T-helper 1 cell (primary cell): ENCODE measurements at places on chromosomes 13 and 19.

- no peak for DNase-seq
Measured at GRCh38 chr19:32200312-32201038, 144.9 kb upstream of the ZNF507 start.

- no peak for DNase-seq
Measured at GRCh38 chr13:47000165-47000564, 103.3 kb upstream of the HTR2A start.

DNA sequence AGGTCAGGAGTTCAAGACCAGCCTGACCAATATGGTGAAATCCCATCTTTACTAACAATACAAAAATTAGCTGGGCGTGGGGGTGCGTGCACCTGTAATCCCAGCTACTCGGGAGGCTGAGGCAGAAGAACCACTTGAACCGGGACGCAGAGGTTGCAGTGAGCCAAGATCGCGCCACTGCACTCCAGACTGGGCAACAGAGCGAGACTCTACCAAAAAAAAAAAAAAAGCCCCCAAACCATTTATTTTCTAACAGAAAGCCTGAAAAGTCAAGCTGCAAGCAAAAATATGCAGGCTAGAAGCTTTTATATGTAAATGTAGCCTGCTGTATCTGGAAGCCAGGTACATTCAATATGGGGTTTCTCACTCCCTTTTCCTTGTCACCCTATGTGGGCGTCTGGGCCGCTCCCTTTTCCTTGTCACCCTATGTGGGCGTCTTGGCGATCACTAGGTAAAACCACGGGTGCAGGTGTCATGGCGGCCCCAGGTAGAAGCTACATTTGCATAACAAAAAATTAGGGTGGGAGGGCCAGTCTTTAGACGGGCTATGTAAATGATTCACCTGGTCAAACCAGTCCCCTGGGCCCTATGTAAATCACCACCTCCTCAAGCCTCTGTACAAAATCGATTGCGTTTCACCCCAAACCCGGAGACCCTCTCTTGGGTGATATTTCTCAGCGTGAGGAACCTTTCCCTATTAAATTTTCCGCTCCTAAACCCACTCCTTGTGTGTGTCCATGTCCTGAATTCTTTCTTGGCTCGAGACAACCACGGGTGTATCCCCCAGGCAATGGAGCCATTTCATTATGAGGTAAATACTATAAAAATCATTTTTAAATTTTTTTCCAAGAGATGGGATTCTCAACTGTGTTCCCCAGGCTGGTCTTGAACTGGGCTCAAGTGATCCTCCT is 2.1 kb downstream of the TRIM13 start:
- DNase-seq, result no peak

DNA sequence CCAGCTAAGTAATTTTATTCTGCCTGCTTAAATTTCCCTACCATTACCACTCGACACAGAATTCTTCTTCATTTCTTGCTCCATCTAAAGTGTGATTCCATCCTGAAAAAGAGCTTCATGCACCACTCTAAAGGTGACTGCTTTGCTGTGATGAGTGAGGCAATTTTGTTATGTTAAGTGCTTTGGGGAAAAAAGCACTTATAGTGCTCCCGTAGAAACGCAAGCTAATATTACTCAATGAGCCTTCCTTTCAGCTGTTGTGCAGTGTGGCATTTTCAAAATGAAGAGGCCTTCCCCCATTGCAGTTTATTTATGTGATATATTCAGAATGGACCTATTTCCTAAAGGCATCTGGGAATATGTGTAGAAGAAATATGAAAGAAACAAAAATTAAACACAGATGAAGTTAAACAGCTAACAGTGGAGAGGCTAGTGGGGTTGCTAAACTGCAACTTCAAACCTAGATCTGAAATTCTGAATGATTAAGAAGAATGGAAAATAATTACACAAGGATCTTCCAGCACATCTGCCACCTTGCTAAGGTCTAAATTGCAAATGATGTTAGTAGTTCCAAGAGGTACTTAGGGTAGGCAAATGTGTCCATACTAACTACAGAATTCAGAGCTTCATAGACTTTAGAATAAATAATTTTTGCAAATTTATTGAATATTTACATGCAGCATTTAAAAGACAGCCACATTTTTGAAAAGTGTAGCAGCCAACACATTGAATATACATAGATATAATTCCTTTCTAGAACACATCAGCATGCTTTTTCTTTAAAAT is 211.7 kb downstream of the DCT start:
- no peak for DNase-seq

DNA sequence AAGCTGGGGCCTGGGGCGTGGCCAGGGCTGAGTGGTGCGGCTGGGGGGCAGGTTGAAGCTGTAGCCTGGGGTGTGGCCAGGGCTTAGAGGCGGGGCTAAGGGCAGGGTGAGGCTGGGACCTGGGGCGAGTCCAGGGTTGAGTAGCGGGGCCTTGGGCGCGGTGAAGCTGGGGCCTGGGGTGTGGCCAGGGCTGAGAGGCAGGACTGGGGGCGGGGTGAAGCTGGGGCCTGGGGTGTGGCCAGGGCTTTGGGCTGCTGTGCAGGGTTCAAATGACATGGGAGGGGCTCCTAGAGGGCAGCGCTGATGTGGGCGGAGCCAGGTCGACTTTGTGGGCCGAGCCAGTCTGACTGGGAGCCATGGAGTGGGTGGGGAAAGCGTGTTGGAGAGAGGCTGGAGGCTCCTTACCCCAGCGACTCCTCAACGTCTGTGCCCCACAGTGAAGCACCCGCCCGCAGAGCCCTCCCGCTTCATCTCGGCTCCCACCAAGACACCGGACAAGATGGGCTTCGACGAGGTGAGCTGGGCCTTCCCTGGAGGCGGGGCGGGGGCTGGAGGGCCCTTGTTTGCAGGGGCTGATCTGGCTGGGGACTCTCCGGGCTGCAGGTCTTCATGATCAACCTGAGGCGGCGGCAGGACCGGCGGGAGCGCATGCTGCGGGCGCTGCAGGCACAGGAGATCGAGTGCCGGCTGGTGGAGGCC is 21.5 kb downstream of the COLGALT1 start:
- DNase-seq, result no peak

GRCh38 chr13:49021953-49022352 is 46.2 kb downstream of the FNDC3A start:
- DNase-seq, result no peak

DNA sequence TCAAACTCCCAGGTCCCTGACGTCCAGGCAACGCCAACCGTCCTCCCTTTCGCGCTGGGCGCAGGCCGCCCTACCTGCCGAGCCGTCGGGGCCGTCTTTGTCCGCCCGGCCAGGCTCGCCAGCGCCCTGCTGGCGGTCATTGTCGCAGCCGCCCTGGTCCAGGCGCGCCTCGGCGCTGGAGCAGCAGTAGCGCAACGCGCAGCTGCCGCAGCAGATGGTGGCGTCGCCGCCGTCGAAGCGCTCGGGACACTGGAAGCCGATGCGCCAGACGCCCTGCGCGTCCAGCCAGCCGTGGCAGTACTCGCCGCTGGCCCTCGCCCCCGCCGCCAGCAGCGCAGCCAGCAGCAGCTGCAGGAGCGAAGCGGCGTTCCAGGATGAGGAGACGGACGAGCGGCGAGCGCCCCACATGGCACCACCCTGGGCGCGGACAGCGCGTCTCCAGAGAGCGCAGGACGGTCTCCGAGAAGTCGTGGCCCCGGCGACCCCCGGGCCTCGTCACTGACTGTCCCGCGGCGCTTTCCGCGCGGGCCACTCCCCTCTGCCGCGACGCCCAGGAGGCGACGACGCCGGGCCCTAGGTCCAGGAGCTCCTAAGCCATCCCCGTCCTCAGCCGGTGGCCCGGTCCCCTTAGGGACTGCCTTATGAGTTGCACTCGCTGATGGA is 1.1 kb downstream of the SHISA2 start:
- DNase-seq, result no peak

DNA sequence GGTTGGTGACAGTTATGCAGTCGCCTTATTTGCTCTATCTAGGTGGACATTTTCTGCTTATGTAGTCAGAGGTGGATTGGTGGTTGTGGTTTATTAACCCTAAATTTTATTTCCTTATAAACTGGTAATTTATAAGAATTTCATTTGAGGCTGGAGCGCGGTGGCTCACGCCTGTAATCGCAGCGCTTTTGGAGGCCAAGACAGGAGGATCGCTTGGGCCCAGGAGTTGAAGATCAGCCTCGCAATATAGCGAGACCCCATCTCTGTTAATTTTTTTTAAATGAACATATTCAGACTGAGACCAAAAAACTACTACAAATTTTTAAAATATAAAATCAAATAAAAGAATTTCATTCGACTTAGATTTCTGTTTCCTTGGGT is 810 bp downstream of the ZNF627 start:
- DNase-seq, result no peak

- no peak for DNase-seq
Measured at GRCh38 chr13:39767791-39768517, 112.5 kb downstream of the COG6 start.

DNA sequence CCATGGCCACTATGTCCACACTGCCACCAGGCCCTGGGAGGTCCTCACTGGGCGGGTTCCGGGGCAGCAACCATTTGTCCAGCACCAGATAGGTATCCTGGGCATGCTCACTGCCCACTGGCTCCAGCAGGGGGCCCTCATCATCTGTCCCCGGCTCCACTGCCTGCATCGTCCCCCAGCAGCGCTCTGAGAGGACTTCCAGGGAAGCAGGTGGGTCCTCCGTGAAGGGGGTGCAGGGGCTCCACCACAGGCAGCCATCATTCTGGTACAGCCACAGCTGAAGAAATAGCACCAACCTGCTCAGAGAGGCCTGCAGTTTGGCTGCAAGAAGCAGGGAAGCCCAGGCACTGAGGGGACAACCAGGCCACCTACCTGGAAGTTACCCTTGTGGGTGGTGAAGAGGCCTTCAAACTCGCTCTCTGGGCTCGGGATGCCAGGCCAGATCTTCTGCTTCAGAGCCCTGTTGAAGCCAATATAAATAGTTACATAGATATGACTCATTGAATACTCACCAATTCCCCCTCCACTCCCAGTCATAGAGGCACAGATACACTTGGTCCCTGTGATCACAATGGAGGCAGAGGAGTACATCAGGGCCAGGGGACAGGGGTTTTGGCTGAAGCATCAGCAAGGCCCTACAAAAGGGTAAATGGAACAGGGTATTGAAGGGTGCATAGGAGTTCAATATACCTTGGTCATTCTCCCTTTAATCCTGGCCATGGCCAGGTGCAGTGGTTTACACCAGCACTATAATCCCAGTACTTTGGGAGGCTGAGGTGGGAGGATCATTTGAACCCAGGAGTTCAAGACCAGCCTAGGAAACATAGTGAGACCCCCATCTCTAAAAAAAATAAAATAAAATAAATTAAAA is 4.1 kb downstream of the SWSAP1 start:
- no peak for DNase-seq

- DNase-seq, result no peak
Measured at GRCh38 chr19:342801-343421, 1.7 kb downstream of the MIER2 start.

DNA sequence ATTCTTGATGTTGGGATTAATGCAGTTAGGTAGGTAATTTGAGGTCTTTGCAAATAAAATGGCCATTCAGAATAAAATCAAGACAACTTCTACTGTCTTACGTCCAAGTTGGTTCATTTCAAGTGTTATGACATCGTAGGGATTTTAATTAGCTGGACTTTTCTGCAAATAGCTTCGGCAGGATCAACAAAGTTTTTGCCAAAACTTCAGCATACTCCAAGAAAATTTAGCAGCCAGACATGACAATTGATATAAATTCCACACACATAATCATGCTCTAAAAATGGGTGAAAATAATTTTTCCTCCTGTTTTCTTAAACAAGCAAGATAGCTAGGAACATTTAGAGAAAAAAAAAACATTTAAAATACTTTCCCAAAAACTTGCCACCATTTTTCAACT is 158.8 kb downstream of the RGCC start:
- DNase-seq, result no peak

GRCh38 chr13:113820813-113821651 is 42.8 kb downstream of the GAS6 start:
- DNase-seq, result no peak

DNA sequence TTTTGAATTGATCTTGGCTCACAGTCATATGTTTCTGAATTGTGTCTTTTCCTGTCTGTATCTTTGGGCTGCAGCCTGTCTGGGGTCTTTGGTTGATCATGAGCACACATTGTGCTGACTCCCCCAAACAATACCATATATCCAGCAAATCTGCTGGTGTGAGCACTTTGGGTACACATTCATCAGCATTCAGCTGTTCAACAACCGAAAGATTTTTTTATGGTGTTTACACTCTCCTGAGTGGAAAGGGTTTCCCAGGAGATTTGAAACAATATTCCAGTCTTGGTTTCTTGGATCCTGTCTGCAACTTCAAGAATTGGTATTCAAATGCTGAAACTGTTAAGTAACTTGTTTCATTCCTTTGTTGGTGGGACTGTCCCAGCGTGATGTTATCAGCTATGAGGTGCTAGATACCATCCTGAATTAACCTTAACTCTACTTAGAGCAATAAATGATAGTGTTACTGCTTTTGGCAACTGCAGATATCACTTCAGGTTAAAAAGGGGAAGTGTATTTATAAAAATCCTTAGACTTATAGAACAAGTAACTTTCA is 78.4 kb upstream of the DIAPH3 start:
- DNase-seq, result no peak

DNA sequence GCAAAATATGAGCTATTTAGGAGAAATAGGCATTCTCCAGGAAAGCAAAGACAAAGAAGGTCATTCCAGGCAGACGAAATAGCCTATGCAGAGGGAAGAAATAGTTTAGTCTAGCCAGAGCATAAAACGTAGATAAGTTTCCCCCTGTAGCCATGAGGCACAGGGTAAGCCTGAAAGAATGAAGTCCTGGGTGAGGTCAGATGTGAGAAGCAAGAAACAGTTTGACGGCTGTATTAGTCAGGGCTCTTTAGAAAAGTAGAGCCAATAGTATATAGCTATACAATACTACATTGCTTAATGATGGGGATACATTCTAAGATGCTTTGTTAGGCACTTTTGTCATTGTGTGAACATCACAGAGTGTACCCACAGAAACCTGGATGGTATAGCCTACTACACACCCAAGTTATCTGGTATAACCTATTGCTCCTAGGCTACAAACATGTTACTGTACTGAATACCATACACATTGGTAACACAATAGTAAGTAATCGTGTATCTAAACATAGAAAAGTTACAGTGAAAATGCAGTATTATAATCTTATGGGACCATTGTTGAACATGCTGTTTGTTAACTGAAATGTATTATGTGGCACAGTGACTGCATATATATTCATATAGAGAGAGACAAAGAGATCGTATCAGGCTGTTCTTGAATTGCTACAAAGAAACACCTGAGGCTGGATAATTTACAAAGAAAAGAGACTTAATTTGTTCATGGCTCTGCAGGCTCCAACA is 59.3 kb upstream of the WDFY2 start:
- DNase-seq, result no peak
